Gastroesophageal sphincter (tissue), 4 donors: ENCODE measurements at places on chromosomes 16 and 17.

DNA sequence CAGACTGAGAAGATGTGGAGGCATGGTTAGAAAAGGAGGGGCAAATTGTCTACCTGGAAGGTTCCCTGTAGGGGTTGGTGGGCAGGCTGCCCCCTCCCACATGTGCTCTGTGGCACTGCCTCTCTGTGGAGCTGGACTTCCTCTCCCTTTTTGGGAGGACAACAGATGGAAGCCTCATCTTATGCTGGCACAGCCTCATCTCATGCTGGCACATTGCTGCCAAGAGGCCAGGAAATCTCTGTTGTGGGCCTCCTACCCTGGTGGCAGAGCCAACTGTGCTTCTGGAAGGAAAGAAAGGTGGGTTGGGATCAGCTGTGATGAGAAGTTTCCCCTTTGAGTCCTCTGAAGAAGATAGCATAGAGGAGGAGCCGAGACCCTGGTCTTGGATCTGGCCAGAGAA lies 19.7 kb upstream of the BRD7 start:
- ATAC-seq: no peak

- ATAC-seq: peak; percentile 12
Observed at GRCh38 chr17:9211133-9211765, 189.9 kb downstream of the NTN1 start.

GRCh38 chr16:65769776-65770438 lies 596.6 kb upstream of the CDH5 start:
- no peak for ATAC-seq

DNA sequence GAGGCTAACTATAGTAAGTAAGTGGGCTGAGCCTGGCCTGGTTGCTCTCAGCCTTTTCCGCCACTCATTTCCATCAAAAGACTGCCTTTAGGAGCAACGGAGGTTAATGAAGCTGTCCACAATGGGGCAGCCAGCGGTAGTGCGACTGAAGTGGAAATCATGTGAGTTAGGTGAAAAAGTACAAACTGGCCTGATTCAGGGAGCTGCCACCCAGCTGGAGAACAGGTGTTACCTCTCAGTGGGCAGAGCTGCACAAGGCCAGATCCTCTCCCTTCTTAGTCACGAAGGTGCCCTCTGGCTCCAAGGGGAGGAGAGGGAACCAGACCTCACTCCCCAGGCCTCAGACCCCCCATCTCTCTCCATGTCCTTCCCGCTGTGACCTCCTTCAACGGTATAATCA lies 34.4 kb upstream of the CDRT4 start:
- ATAC-seq: no peak

DNA sequence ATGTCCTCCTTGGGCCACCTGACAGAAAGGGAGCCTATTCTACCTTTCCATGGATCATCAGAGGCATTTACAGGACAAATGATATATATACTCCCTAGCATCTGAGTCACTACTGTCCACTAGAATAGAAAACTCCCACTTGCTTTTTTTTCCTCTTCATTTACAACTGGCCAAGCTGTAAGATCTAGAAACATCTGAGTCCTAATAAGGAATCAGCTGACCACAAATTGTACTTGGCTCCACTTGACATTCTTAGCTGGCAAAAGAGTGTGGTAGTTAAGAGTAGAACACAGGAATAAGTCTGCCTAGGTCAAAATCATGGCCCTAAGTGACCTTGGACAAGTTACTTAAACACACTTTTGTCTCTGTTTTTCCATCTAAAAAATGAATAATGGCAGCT lies 5.2 kb downstream of the RUSF1 start:
- no peak for ATAC-seq

GRCh38 chr16:30949650-30950515 lies 1.0 kb downstream of the ORAI3 start:
- ATAC-seq: peak; percentile 74

GRCh38 chr16:62035115-62036092 lies 834 bp downstream of the CDH8 start:
- ATAC-seq: peak; percentile 34

GRCh38 chr16:3054965-3055733 lies 8.8 kb downstream of the MMP25 start:
- no peak for ATAC-seq

DNA sequence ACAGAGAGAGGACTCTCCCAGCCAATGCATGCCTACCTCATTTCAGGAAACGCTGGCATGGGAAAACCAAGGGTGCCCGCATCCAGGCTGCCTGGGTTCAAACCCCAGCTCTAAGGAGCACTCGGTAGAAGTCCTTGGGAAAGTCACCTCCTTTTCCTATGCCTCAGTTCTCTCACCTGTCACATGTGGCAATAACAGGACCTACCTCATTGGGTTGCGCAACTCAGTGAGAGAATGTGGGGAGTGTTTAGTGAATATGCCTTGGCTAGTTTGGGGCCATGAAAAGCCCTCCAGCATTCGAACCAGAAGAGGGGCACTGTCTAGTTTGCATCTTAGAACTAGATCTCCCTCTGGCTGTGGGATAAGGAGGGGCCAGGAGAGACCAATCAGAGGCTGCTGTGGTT lies 9.0 kb upstream of the NXPH3 start:
- ATAC-seq: no peak

DNA sequence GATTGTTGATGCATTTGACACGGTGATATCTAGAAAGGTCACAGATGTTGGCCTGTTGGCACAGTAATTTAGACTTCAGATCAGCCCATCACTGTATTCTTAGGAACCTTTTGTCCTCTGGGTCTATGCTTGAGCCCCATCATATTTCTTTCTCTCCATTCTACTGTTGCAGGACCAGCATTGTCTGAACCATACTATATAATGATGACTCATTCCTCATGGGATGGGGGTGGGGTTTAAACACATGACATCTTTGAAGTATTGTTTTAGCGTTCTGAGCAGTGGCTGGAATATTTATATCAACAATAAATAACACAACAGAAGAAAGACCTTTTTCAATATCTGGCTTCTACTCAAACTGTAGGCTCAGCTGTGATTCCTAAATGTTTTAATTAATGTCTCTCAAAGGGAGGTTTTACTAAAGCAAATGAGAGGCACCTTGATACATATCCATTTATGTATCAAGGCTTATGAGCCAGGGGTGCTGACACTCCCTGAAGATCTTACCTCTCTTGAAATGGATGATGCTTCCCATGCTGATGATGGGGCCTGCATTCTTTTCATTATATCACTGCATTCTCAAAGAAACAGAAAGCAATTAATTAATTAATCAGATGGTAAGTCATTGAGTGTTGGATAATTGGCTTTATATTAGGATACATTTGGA lies 379.0 kb upstream of the GOT2 start:
- no peak for ATAC-seq

DNA sequence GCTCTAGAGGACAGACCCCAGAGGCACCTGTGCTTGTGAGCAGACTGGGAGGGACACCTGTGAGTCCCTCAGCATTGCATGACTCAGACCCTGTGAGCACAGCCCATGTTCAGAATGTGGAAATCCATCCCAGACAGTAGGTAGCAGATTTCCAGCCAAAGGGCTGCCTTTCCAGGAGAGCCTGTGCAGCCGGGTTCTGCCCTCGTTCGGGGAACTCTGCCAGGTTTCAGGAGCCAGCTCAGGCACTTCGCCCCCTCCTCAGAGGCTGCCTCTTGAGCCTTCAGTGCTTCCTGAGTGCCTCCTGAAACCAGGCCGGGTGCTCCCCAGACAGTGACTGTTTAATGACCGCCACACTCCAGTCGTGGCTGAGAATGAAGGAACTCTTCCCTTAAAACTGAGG lies 23.3 kb upstream of the SDR42E2 start:
- no peak for ATAC-seq

DNA sequence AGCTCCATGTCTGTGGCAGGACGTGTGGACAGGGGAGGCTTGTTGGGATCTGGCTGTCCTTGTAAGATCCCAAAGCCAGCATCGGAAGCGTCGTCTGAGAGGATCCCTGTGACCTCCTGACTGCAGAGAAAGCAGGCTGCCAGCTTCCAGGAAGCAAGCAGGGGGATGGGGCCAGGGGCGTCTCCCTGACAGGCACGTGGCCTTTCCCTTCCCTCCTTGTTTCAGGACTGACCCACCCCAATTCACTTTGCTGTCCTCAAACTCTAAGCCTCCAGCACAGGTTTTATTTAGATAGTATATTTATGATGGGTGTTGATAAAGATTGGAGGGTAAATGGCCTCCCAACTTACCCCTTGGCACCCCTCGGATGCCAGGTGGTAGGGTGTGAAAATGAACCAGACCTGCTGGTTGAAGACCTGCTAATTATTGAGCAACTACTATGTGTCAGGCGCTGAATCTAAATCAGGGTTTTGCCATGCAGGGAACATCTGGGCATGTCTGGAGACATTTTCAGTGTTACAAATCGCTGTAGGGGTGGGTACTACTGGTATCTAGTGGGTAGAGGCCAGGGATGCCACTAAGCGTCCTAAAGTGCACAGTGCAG lies 24.5 kb downstream of the SOCS1 start:
- no peak for ATAC-seq

GRCh38 chr17:39642291-39643074 lies 5.5 kb downstream of the STARD3 start:
- no peak for ATAC-seq

DNA sequence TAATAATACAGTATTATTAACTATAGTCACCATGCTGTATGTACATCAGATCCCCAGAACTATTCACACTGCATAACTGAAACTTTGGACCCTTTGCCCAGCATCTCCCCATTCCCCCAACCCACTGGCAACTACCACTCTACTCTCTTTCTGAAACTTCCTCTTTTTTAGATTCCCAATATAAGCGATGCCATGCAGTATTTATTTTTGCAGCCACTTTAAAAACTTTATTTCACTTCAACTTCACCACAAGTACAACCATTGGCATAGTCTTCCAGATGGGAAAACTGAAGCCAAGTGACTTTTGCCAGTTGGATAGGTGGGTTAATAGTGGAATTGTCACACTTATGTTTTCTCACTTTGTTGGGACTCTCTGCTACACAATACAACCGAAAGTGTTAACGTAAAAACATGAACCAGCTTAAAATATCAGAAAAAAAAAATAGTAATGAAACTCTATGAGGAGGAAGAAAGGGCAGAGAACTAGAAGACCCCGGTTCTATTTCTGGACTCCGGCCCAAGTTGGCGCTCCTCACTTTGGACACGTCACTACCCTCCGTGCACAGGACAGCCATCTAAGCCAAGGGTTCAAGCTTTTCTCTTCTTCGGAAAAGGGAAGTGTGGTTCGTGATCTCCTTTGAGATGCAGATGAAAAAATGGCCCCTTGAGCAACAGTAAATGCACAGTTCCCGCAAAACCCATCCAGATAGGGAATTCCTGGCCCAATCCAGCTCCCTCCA lies 743 bp downstream of the SHCBP1 start:
- ATAC-seq: no peak

- peak; percentile 78 for ATAC-seq
Observed at GRCh38 chr17:78315355-78316114, 44.3 kb downstream of the SOCS3 start.

GRCh38 chr17:15509095-15509494 lies 41.7 kb upstream of the CDRT4 start:
- no peak for ATAC-seq

GRCh38 chr17:38541281-38541680 lies 64.5 kb downstream of the SRCIN1 start:
- ATAC-seq: no peak
